ENCODE measurements at places on chromosomes 5 and 9.

- no peak for DNase-seq
These were observed 124.6 kb upstream of the ERCC6L2 start for GRCh38 chr9:95750725-95751519.

DNA sequence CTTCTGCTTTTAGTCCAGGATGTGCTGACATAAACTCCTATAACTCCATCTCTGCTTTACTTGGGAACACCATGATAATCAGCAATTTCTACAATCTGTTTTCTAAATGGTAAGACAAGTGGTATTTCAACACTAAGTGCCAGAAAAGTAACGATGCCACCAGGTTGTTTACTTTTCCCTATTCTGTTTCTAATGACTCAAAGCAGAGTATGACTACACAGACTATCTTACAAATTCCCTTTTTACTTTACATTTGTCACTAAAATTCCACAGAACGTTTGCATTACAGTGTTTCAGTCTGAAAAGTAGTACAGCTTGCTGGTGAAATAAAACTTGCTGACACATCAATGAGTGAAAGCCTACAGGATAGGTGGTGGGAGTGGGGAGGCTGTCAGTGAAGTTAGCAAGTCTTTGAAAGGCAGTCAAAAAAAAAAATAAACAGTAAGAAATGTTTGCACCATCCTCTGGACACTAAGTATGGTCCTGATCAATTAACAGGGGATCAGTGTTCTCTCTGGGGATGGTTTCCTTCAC lies 186.5 kb downstream of the LURAP1L start:
- no peak for DNase-seq

- DNase-seq, result peak; percentile 99
These were observed 4.4 kb downstream of the ATOSB start for GRCh38 chr9:35111001-35111933.

GRCh38 chr9:136618580-136619547 lies 43.9 kb upstream of the EGFL7 start:
- DNase-seq, result peak; percentile 63

DNA sequence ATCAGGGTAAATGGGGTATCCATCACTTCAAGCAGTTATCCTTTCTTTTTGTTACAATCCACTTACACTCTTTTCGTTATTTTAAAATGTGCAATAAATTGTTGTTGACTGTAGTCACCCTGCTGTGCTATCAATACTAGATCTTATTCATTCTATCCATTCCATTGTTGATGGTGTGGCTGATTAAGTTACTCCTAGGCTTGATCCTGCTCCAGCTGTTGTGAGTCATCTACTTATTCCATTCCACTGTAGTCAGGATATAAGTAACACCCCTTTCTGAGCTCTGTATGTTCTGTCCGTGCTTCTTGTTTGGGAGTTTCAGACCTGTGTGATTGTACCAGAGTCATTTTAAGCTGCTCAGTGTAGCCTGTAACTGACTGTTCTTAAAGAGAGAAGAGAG lies 122.5 kb upstream of the RUSC2 start:
- no peak for DNase-seq

- DNase-seq, result no peak
These were observed 24.2 kb downstream of the PSMB7 start for GRCh38 chr9:124390794-124391658.

DNA sequence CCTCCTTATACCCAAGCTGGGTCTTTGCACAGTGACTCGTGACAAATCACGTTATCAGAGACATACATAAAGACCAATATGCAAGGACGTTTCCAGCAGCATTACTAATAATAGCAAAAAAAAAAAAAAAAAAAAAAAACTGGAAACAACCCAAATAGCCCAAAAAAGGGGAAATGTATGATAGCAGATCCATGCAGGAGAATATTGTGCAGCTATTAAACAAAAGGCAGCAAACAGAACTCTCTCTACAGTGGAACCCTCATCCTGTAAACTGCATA lies 37.7 kb downstream of the C5orf15 start:
- DNase-seq, result no peak

DNA sequence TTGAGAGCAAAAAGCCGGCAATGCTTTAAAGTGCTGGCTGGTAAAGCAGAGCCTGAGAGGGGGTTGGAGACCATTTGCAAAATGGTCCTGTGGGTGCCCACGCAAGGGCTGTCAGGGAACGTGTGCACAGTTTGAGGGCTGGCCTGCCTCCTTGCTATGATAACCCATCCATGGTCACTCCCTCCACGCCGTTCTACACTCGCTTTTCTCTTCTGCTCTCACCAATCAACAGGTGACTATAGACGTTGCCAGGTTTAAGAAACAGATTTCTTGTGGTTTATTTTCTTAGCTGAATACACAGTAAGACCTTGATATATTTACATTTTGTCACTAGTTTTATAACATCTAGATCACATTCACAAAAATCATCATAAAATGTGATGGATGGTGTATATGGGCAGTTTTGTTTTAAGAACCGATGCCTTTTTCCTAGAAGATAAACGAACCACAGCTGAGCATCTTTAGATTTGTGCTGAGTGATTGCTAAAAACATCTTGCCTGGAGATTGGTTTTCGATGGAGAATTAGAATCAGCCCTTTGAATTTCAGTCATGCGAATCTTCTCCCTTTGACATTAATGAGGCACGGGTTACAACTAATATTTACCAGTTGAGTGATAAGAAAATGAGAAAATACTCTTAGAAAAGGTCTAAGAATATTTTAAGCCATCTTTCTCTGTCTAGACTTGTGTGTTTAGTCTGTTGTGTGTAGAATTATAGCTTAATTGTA lies 13.9 kb downstream of the MAP1B start:
- no peak for DNase-seq

DNA sequence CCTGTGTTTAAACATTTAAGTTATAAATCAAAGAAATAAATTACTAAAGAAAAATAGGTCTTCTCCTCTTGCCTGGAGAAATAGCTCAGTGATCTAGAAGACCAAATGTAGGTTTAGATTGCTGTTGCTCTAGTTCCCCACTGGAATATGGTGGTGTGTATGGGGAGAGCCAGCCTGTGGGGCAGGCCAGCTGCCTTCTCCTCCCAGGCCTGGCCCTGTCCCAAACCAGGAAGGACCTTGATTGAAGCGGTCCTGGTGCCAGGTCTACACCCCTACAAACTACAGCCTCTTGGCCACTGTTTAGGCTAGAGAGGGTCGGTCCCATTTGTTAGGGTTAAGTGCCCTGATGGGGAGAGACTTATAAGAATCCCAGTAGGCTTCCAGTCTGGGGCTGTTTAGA lies 35.4 kb downstream of the MAN2A1 start:
- DNase-seq, result no peak
